ENCODE measurements at places on chromosomes 13 and 19.
A peak's percentile ranks its signal among the peaks of the same experiment; 100 is the strongest.

DNA sequence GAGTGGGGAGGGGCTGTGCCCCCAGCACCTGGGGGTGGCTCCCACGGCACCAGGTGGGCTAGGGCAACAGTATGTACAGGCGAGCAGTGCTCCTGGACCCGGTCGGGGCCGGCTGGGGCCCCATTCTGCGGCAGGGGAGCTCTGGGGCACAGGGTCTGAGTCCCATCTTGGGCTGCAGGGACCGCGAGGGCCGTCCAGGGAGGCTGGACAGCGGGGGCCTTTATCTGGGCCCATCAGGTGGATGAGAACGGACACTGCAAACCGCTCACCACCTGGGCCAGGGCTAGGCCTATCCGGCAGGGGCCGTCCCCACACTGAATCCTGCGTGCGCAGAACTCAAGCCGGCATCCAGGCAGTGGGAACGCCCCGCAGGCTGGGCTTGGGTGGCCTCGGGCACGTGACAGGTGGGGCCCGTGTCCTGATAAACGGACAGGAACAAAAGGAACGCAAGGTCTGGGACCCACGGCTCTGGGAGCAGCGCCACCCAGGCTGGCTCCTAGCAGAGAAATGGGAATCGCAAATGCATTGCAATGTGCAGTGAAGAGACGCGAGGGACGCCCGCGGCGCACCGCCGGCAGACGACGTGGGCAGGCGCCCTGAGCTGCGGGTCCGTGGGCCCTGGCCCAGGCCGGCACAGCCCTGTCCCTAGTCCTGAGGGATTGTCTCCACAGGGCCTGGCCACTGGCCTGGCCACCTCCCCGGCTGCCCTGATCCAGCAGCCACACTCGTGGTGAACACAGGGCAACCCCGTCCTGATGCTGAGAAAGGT, 29.7 kb downstream of the BTBD2 start:
- no peak for DNase-seq

DNA sequence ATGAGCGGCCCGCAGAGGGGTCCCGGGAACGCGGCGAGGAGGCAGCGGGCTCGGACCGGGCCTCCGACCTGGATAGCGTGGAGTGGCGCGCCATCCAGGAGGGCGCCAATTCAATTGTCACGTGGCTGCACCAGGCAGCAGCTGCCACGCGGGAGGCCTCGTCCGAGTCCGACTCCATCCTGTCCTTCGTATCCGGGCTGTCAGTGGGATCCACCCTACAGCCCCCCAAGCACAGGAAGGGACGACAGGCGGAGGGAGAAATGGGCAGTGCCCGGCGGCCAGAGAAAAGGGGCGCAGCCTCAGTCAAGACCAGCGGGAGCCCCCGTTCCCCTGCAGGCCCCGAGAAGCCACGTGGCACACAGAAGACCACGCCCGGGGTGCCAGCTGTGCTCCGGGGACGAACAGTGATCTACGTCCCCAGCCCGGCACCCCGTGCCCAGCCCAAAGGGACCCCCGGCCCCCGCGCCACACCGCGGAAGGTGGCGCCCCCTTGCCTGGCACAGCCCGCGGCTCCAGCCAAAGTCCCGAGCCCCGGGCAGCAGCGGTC, 10.7 kb downstream of the C19orf25 start:
- no peak for DNase-seq

DNA sequence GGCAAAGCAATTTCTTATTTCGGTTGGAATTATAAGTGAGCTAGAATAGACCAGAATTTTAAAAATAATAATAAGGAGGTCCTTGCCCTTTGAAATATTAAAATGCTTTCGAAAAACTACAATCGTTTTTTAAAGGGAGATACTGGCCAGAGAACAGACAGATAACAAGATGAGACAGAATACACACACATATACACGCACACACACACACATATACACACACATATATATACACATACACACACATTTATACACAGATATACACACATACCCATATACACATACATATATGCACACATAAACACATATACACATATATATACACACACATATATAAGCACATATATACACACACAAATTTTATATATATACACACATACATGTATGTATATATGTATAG, 175.3 kb upstream of the MIR17HG start:
- no peak for DNase-seq

DNA sequence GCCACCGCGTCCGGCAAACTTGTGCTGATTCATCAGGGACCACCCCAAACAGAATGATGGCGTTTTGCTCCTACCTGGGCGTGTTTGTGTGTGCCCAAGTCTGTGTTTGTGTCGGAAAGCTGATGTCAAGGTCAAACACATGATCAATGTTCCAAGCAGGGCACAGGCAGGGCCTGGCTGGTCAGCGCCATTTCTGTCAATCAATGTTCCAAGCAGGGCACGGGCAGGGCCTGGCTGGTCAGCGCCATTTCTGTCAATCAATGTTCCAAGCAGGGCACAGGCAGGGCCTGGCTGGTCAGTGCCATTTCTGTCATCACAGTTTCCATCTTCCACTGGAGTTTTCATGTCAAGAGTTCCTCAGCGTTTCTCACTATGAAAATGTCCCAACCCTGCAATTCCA, 14.9 kb upstream of the GRTP1 start:
- DNase-seq, result no peak

DNA sequence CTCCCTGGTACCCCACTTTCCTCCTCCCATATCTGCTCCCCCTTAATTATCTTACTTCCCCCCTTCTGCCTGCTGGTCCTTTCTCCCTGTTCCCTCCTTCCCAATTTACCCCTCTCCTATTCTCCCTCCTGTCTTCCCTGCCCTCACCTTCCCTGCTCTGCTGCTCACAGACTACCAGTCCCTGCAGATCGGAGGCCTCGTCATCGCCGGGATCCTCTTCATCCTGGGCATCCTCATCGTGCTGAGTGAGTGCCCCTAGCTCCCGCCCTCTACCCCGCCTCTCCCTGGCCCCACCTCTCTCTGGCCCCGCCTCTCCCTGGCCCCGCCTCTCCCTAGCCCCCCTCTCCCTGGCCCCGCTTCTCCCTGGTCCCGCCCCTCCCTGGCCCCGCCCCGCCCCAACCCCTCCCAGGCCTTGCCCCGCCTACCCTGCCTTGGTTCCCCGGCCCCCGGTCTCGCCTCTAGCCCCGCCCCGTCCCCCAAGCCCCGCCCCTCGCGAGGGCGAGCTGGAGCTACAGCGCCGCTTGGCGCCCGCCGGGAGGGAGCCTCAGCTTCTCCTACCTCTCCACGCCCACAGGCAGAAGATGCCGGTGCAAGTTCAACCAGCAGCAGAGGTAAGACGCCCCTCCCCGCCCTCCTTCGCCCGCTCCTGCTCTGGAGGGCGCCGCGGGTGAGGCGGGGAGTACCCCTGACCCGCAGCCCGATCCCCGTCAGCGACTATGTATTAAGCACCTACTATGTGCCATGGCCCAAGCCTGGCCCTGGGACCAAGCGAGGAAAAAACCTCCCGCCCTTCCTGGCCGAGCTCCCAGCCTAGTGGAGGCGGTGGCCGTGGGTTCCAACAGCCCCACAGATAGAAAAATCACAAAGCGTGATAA, 1.9 kb upstream of the FXYD7 start:
- DNase-seq, result peak; percentile 99

- peak; percentile 89 for DNase-seq
Observed at GRCh38 chr19:38647368-38647965, at the start of gene ACTN4. Gene ACTN4 (plus strand): TSS chr19:38647649. CDS start chr19:38647746, 97 bp downstream.

GRCh38 chr13:83414393-83414792, 467.9 kb downstream of the SLITRK1 start:
- no peak for DNase-seq

GRCh38 chr13:95644601-95645052, at the start of gene DZIP1:
Gene DZIP1 (minus strand): TSS chr13:95644706. CDS start chr13:95642029, 2,677 bp downstream.
- no peak for DNase-seq

DNA sequence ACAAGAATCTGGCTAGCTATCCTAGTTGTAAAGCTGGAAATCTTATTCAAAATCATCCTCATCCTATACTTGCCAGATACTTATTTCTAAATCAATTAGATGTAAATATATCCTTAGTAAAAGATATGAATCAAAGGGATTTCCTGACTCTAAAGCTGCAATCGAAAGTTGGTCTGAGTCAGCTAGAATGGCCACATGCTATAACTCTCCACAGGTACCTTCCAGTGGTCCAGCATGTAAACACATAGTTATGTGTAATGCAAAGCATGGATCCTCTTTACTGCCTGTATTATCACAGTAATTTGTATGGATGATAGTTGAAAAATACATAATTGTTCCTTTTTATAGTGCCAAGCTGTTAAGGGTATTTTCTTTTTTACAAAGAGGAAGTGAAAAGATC, 27.4 kb downstream of the SLITRK6 start:
- no peak for DNase-seq

- no peak for DNase-seq
Observed at GRCh38 chr13:41017159-41017558, 2.0 kb downstream of the ELF1 start.

DNA sequence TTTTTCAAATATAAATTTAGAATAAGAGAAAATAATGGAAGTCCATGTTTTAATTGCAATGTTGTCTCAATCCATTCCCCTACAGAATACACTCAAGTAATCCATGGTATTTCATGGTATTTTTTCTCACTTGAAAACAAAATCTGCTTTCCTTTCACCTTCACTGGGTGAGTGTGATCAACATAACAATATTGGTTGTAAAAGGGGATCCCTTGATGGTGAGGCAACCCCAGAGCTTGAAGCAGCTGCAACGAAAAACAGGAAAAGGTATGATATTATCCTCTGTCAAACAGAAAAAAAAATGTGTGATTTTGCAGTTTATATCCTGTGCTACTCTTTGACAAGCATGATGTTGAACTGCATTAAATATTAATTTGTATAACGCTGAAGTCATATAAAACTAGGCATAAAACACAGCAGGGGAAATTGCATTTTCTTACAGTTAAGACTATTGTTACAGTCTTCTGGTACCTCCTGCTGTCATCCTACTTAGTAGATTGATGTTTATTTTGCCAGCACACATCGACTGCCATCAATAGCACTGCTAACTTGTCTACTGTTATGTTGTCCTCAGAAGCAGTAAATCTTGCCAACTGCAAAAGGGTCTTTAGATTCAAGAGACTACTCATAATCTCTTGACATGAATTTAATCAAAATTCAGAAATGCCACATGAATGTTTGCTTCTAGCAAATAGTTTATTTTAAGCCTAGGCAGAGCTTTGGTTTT, 373.1 kb upstream of the MIR17HG start:
- DNase-seq, result no peak

GRCh38 chr13:82772816-82773215, 1109.5 kb downstream of the SLITRK1 start:
- DNase-seq, result no peak

GRCh38 chr13:110010404-110011138, 224.2 kb upstream of the IRS2 start:
- DNase-seq, result no peak

- DNase-seq, result no peak
Observed at GRCh38 chr19:50668416-50668815, 19.2 kb downstream of the C19orf81 start.

- DNase-seq, result no peak
Observed at GRCh38 chr19:8213827-8214672, 4.9 kb downstream of the CERS4 start.

GRCh38 chr13:33145667-33146066, 129.4 kb downstream of the KL start:
- DNase-seq, result no peak

DNA sequence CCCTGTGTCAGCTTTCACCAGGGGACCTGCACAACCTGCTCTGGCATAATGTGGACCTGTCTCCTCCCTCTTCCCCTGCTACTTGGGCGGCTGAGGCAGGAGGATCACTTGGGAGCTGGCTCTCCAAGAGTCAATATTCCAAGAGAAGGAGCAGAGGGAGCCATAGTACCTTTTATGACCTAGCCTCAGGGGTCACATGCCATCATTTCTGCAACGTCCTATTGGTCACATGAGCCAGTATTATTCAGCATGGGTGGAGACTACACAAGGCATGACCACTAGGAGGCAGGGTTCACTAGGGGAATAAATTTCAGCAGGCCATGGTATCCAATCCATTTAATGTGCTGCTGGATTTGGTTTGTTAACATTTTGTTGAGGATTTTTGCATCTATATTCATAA, 12.0 kb upstream of the SHFL start:
- peak; percentile 46 for DNase-seq

DNA sequence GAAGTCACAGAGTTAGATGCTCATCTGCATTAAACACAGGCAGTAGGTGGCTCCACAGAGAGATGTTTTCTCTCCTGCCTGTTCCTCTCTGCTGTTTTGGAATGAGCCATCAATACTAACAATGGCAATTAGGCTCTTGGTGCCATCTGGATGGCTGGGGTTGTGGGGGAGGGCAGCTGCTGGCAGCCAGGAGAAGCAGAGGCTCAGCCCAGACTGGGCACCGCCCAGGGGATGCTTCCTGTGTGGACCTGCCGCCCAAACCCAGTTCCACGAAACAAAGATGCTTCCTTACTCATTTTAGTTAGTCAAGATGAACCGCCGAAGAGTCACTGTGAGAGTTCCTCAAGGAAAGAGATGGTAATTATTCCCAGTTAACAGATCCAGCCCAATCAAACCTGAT, 50.8 kb upstream of the PCDH8 start:
- DNase-seq, result no peak

DNA sequence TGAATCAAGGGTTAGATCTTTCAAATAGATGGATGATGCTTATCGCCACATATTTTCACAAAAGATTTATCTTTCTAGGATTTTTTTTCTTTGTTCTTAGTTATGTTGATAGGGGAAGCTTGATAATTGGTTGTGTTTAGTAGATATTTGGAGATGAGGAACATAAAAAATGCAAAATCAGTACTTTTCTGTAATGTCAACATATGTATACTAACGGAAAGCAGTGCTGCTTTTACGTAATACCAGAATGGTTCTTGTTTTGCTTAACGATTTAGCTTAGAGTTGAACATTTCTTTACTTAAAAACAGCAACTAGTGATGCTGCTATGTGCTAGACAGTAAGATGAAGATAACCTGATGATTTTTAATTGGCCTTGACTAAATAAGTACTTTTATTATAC, 3.0 kb downstream of the ZMYM2 start:
- no peak for DNase-seq

DNA sequence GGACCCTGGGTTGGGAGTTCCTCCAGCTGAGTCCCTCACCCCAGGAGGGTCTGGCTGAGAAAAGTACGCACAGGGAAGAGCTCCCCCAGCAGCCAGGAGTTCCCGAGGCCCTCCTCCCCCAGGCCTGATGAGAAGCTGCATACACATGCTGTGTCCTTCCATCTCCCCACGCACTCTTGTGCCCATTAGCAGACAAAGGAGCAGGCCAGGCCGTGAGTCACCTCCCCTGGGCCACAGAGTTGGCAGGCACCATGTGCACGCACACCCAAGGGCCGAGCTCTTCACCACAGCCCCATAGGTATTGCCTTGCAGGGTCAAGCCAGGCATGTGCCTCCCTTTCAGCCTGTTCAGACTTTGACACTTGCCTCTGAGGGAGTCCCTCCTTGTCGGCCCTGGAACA, 17.5 kb downstream of the MAU2 start:
- no peak for DNase-seq

GRCh38 chr13:47546391-47547225, 454.5 kb downstream of the SUCLA2 start:
- DNase-seq, result no peak

Measured in GM19239 (cell line).